ENCODE measurements at places on chromosomes 12 and 14.

DNA sequence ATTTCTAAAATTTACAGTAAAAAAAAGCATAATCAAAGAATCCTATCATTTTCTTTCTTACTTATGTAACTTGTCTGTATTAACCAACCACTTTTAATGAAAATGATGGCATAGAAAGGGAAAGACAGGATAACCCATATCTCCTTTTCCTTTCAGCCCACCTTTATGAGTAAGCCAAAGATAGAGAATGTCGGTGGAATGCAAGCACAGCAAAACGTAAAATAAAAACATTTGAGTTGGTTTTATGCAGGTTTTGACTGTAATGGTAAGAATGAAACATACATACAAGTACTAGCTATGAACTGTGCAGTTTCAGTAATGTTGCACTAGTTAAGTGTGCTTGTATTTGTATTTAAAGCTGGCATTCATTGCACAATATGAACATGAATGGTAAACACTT, 360.3 kb downstream of the FOXG1 start:
- DNase-seq: no peak

GRCh38 chr14:61911574-61911973, 149.4 kb downstream of the SNAPC1 start:
- no peak for DNase-seq

GRCh38 chr14:50821510-50822464, 9.2 kb downstream of the NIN start:
- no peak for DNase-seq

DNA sequence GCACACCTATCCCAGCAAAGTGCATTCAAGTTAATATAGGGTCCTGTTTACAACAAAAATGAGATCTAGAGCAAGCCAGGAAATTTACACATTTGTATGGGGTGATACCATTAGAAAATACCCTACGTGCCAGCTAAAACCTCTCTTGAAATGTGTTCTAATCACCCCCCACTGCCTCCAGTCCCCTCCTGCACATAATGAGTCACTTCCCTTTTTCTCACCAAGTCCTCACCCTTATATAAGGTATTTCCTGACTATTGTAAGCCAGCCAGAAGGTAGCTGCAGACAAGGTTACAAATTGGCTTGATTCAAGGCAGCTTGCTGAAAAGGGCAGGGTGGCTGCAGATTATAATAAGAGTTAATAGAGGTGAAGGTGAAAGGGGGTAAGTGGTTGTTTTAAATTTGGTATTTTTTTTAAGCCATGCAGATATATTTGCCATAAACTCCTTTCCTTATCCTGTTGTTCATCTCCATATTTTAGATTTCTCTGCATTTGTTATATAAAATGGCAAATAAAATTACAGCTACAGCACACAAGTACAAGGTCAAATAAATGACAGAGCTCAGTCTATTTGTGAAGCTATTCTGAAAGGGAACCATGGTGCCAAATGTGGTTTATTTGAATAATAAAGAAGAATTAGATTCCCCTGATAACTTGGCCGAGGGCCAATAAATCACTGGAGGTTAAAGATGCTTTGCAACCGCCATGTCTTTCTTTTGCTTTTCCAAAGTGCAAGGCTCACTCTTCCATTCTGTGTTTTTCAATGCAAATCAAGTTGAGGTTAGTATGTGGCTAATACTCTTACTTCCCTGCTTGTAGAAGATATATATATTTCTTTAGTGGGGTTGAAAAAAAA, 385.9 kb downstream of the EGLN3 start:
- peak; percentile 41 for DNase-seq

GRCh38 chr14:50667684-50667995, 466 bp downstream of the SAV1 start:
- no peak for DNase-seq

GRCh38 chr14:99073431-99073830, 198.6 kb downstream of the BCL11B start:
- no peak for DNase-seq
